Neural crest cell (in vitro differentiated cells): ENCODE measurements at places on chromosomes 3 and 15. TPM values are rescaled to one million over a fixed set of nuclear protein-coding genes. Genes with fewer than 3 reads are reported as not detected.
A peak's percentile ranks its signal among the peaks of the same experiment; 100 is the strongest.

DNA sequence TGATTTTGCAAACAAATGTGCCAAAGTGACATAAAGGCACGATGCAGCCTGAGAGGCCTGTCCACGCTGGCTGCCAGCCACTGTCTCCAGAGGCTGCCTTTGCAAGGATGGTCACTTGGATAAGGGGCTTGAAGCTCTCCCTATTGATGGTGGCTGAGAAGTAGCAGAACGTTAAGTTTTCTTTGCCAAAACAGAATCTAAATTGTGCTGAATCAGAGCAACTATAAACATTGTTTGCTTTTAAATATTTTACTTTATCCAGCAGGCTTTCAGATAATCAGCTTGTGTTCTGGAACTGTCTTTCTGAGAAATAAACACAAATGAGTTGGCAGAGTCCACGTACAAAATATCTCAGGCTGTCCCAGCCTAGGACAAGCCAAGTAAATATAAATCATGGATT lies 23.8 kb upstream of the CNBP start:
- H3K36me3 ChIP-seq = no peaks in the 10 kb centered on the region
- DNase-seq = no peak
- no peaks in the 10 kb centered on the region for H3K27me3 ChIP-seq
- no peaks in the 10 kb centered on the region for H3K4me1 ChIP-seq

DNA sequence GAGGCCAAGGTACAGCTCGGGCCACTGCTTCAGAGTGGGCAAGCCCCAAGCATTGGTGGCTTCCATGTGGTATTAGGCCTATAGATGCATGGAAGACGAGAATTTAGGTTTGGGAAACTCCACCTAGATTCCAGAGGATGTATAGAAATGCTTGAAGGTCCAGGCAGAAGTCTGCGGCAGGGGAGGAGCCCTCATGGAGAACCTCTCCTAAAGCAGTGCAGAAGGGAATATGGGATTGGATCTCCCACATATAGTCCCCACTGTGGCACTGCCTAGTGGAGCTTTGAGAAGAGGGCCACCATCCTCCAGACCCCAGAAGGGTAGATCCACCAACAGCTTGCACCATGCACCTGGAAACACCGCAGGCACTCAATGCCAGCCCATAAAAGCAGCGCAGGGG lies 48.1 kb upstream of the XXYLT1 start:
- peaks cover 39% of the 10 kb centered on the region for H3K36me3 ChIP-seq
- H3K4me1 ChIP-seq = no peaks in the 10 kb centered on the region
- no peak overlapping the region for H3K4me3 ChIP-seq
- H3K27me3 ChIP-seq = no peaks in the 10 kb centered on the region
- H3K27ac ChIP-seq = no peak overlapping the region

DNA sequence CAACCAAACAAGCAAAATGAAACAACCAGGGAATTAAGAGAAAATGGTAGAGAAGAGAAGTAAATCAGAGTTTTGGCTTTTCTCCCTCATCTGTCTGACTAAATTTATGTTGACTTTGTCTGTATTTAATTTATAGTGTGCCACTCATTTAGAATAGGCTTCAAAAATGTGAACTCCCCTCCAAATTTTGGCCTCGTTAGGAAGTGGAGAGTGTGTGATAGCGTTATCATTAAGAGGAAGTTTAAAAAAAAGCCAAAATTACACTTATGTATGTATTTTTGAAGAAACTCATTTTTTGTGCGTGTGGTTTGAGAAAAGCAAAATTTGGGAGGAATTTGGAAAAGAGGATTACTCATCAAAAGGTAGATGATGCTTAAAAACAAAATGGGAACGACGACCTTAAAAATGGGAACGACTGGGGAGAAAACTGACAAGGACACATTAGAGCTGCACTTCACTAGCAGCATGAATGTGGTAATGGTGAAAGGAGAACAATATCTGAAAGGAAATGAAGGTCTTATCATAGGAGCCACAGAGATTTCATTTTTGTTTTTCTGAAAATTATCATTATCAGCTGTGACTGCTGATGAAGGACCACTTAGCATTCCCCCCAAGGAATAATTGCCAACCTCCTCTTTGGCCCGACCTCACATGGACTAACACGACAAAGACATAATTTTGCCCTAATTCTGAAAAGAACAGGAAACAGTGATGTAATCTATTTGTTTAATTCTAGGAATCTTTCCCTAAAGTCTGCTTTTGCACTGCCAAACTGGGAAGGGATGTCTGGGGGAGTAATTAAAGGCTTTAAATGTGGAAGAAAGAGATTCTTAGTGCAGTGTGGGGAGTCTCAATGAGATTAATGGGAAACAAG lies 163.2 kb upstream of the P2RY1 start:
- no peak overlapping the region for H3K4me3 ChIP-seq
- H3K27ac ChIP-seq = peak overlapping the region; percentile 94
- no peak for DNase-seq

GRCh38 chr3:195893916-195894465 lies 14.4 kb downstream of the TNK2 start:
- H3K27ac ChIP-seq = no peak overlapping the region
- no peaks in the 10 kb centered on the region for H3K36me3 ChIP-seq
- peaks cover 6% of the 10 kb centered on the region for H3K27me3 ChIP-seq
- H3K4me3 ChIP-seq = peak overlapping the region; percentile 69

- H3K4me1 ChIP-seq = peaks cover 22% of the 10 kb centered on the region
- no peak overlapping the region for H3K4me3 ChIP-seq
- peaks cover 3% of the 10 kb centered on the region for H3K36me3 ChIP-seq
- no peak overlapping the region for H3K27ac ChIP-seq
These were observed 85.6 kb downstream of the LPP start for GRCh38 chr3:188239577-188239976.

DNA sequence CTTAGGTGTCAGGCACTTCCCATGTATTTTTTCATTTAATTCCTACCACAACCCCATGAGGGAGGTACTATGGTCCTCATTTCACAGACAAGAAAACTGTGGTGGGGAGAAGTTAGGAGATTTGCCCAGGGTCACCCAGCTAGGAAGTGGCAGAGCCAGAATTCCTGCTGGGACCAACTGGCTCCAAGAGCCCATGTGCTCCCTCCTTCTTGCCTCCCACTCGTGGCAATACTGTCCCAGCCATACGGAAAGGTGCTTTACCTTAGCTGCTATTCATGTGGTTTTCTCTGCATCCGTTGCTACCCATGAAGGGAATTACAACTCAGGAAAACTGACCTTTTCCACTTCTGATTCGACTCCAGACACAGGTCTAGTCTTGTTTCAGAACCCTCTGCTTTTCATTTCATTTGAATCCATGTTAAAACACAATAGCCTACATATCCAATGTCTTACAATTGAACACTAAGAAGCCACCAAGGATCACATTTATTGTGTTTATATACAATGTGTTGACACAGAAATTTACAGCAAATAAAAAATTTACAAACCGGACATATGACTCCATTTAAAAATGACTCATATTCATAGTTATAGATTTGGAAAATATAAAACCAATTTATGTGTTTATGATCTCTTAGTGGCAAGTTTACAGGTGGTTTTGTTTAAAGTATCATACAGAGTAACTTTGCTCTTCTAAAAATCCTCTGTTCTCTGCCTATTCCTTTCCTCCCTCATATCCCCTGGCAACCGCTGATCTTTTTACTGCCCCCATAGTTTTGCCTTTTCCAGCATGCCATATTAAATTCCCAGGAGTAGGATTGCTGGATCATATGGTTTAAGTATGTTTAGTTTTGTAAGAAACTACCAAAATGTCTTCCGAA lies 58.8 kb downstream of the BTD start:
- H3K27ac ChIP-seq = no peak overlapping the region
- H3K36me3 ChIP-seq = peaks cover 26% of the 10 kb centered on the region
- no peak for DNase-seq

GRCh38 chr3:64133987-64134386 lies 91.3 kb downstream of the PRICKLE2 start:
- H3K27me3 ChIP-seq = no peaks in the 10 kb centered on the region
- peaks cover 6% of the 10 kb centered on the region for H3K4me1 ChIP-seq
- peaks cover 2% of the 10 kb centered on the region for H3K36me3 ChIP-seq
- DNase-seq = no peak

- no peak overlapping the region for H3K27ac ChIP-seq
- H3K4me3 ChIP-seq = no peak overlapping the region
- no peaks in the 10 kb centered on the region for H3K36me3 ChIP-seq
- no peak for DNase-seq
- no peaks in the 10 kb centered on the region for H3K4me1 ChIP-seq
- no peaks in the 10 kb centered on the region for H3K27me3 ChIP-seq
These were observed 38.2 kb downstream of the SLITRK3 start for GRCh38 chr3:165158011-165158410.

DNA sequence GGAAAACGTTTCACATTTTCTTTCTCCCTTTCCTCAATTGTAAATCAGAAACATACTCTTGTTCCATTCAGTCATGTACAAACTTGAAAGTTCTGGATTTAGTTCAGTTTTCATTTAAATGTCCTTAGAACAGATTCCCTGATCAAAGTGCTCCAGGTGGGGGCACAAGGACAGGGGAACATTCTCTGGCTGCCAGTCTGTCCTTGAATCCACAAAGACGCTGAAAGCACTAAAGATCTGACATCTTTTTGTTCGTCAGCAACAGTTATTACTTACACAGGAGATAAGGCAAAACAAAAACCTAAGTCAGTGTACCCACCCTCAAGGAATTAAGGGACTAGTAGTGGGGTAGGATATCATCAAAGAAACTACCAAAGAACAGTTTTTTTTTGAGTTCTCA lies 139.2 kb downstream of the GHSR start:
- no peak for DNase-seq
- H3K27ac ChIP-seq = no peak overlapping the region
- no peaks in the 10 kb centered on the region for H3K4me1 ChIP-seq

- peaks cover 31% of the 10 kb centered on the region for H3K36me3 ChIP-seq
- H3K4me1 ChIP-seq = peaks cover 26% of the 10 kb centered on the region
- H3K27me3 ChIP-seq = no peaks in the 10 kb centered on the region
- peak overlapping the region; percentile 1 for H3K4me3 ChIP-seq
These were observed 10.0 kb downstream of the MRPS25 start for GRCh38 chr3:15055019-15055557.

DNA sequence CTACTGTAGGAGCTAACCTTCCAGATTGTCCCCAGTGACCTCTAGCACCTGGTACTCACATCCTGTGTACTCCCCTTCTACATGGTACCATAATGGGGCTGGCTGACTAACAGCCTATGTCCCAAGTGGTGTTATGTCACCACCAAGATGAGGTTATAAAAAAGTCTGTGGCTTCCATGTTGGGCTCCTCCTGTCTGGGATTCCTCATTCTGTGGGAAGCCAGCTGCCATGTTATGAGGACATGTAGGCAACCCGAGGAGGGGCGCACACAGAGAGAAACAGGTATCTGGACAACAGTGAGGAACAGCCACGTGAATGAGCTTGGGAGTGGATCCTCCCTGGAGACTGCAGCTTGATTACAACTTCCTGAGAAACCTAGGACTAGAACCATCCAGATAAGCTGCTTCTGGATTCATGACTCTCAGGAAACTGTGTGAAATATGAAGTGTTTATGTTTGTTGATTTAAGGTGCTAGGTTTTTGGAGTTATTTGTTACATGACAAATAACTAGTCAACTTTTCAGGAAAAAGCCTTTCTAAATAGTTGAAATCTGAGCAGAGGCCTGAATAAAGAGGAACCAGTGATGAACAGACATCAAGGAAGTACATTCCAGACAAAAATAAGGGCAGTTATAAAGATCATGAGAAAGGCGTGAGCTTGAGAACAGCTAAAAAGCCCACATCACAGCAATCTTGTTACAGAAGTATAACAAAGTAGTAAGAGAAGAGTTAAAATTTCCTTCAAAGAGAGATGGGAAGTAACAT lies 21.7 kb downstream of the GOLIM4 start:
- no peak overlapping the region for H3K27ac ChIP-seq
- H3K36me3 ChIP-seq = peaks cover 6% of the 10 kb centered on the region
- H3K4me1 ChIP-seq = peaks cover 9% of the 10 kb centered on the region
- no peak overlapping the region for H3K4me3 ChIP-seq

- no peak overlapping the region for H3K4me3 ChIP-seq
- no peaks in the 10 kb centered on the region for H3K36me3 ChIP-seq
- no peaks in the 10 kb centered on the region for H3K4me1 ChIP-seq
These were observed 164.5 kb downstream of the ZMAT3 start for GRCh38 chr3:178907081-178907480.

DNA sequence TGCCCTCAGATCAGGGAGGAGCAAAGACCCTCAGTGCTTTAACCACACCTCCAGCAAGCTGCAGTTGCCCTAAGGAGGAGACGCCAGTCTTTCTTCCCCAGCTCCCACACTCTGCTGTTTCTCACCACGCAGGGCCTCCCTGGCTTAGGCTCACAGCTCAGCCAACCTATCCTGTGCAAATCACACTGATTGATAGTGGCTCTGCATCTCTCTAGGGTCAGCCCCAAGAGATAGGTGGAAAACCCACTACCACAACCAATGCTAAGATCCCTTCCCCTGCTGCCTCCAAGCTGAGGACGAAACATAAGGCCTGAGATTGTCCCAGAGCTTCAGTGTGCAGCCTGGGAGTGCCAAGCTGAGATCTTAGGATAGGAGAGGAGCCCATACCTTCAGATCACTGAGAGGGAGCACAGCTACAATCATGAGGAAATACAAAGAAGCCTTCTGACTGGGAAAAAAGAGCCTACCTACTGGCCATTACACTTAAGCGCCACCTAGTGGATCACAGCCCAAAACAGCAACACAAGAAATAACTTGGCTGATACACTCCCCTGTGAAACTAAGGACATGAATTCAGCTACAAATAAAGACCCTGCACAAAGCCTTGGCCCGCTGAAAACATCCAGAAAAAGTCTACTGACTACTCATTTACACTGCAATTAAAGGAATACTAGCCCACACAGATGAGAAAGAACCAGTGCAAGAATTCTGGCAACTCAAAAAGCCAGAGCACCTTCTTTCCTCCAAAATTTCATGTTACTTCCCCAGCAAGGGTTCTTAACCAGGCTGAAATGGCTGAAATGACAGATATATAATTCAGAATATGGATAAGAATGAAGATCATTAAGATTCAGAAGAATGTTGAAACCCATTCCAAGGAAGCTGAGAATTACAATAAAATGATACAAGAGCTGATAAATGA lies 271.5 kb upstream of the DCBLD2 start:
- no peak overlapping the region for H3K4me3 ChIP-seq
- no peak overlapping the region for H3K27ac ChIP-seq
- no peaks in the 10 kb centered on the region for H3K36me3 ChIP-seq
- no peaks in the 10 kb centered on the region for H3K4me1 ChIP-seq
- DNase-seq = peak; percentile 56

GRCh38 chr3:179921500-179921899 lies 115.2 kb downstream of the PEX5L start:
- no peaks in the 10 kb centered on the region for H3K4me1 ChIP-seq
- H3K27me3 ChIP-seq = no peaks in the 10 kb centered on the region
- H3K4me3 ChIP-seq = no peak overlapping the region
- no peaks in the 10 kb centered on the region for H3K36me3 ChIP-seq

RLBP1 gene
- 5.7 and 6.3 TPM in 2 replicates for total RNA-seq

SLC6A1 gene
- 0.42 and 0.45 TPM in 2 replicates for total RNA-seq

STXBP5L gene
- 3.0 and 4.3 TPM in 2 replicates for total RNA-seq

ISG20 gene
- 1.1 and 1.5 TPM in 2 replicates for total RNA-seq
